ENCODE measurements at places on chromosomes 13 and 19.

- DNase-seq: no peak
These were observed 124.3 kb upstream of the GJB6 start for GRCh38 chr13:20356444-20356843.

GRCh38 chr19:48618278-48618915, 581 bp downstream of the RPL18 start:
- no peak for DNase-seq

- no peak for DNase-seq
These were observed 1.2 kb downstream of the KLF2 start for GRCh38 chr19:16325641-16326400.

DNA sequence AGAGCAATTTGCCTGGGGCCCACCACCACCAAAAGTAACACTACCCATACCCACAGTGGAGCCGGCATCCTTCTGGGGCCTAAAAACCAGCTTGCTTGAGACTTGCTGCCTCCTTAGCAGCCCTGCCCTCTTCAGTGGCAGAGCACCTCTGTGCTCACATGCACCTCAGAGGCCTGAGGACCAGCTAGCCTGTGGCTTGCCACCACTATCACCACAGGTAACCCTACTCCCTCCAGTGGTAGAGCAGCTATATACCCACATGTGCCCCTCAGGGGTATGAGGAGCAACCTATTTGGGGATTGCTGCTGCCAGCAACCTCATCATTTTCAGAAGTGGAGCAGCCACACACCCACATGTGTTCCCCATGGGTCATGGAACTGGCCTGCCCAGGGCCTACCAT, 111.4 kb upstream of the SPRY2 start:
- DNase-seq: no peak

- no peak for DNase-seq
These were observed 534 bp downstream of the STK24 start for GRCh38 chr13:98576200-98576945.

GRCh38 chr19:17184371-17184841, 30.8 kb upstream of the USE1 start:
- DNase-seq: no peak

DNA sequence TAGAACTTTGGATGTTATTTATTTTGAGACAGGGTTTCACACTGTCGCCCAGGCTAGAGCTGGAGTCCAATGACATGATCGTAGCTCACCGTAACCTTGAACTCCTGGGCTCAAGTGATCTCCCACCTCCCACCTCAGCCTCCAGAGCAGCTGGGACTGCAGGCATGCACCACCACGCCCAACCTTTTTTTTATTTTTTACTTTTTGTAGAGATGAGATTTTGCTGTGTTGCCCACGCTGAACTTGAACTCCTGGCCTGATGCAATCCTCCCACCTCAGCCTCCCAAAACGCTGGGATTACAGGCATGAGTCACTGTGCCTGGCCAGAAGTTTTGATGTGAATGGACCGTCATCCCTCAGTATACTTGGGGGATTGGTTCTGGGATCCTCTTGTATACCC, 13.7 kb downstream of the ANKRD27 start:
- no peak for DNase-seq

GRCh38 chr13:36341718-36342117, 4.5 kb downstream of the SPART start:
- no peak for DNase-seq

Measured in NCI-H1048 (cell line).